ENCODE measurements at places on chromosomes 13 and 19. TPM values are rescaled to one million over a fixed set of nuclear protein-coding genes. Genes with fewer than 3 reads are reported as not detected.

- H3K27ac ChIP-seq = no peak overlapping the region
- no peak for DNase-seq
- H3K27me3 ChIP-seq = no peaks in the 10 kb centered on the region
- peaks cover 29% of the 10 kb centered on the region for H3K36me3 ChIP-seq
- H3K4me3 ChIP-seq = no peak overlapping the region
These were observed 55.9 kb downstream of the RASA3 start for GRCh38 chr13:114076329-114077090.

- H3K4me1 ChIP-seq = peaks cover 58% of the 10 kb centered on the region
- H3K36me3 ChIP-seq = no peaks in the 10 kb centered on the region
- no peaks in the 10 kb centered on the region for H3K27me3 ChIP-seq
- no peak overlapping the region for H3K4me3 ChIP-seq
- H3K27ac ChIP-seq = peak overlapping the region; percentile 97
These were observed 37.1 kb upstream of the MEDAG start for GRCh38 chr13:30868799-30869470.

DNA sequence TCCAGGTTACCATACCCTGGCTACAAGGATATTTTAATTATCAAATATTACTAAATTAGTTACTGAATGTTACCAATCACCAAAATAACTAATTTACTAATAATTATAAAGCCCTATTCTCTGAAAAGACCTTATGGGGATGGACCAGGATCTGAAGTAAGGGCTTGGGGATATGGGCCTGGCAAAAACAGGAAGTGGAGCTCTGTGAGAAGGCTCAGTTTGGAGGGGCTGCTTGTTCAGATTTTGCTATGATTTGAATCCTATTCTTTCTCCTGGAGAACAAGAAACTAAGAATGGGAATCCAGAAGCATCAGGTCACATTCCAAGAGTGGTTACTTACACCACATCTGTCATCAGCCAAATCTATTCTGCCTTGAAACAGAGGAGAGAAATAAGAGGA is 148.1 kb downstream of the DNAJC15 start:
- no peaks in the 10 kb centered on the region for H3K4me1 ChIP-seq
- H3K4me3 ChIP-seq = no peak overlapping the region
- H3K36me3 ChIP-seq = no peaks in the 10 kb centered on the region
- no peak overlapping the region for H3K27ac ChIP-seq

GRCh38 chr19:1245494-1246264 is 2.7 kb upstream of the MIDN start:
- H3K36me3 ChIP-seq = peaks cover 4% of the 10 kb centered on the region
- H3K27me3 ChIP-seq = no peaks in the 10 kb centered on the region
- peaks cover 19% of the 10 kb centered on the region for H3K4me1 ChIP-seq
- DNase-seq = no peak
- H3K27ac ChIP-seq = peak overlapping the region; percentile 35

GRCh38 chr13:84479656-84480055 is 597.4 kb upstream of the SLITRK1 start:
- no peak overlapping the region for H3K27ac ChIP-seq
- no peaks in the 10 kb centered on the region for H3K4me1 ChIP-seq
- H3K27me3 ChIP-seq = no peaks in the 10 kb centered on the region
- H3K4me3 ChIP-seq = no peak overlapping the region

DNA sequence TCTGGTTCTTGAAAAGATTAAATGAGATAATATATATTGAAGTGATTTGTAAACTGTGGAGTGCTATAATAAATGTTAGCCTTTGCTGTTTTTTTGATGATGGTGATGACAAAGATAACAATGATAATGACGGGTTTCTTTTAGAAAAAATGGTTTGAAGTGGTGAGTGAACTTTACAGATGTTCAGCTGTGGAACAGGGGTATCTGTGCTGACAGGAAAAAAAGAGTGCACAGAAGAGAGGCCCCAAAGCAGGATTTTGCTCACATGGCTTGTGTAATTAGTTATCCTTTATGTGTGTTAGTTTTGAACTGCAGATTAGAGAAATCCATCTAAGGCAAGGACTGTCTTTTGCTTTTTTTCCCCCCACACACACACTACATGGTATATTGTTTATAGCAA is 119.2 kb downstream of the CYSLTR2 start:
- H3K36me3 ChIP-seq = no peaks in the 10 kb centered on the region
- H3K4me3 ChIP-seq = no peak overlapping the region
- DNase-seq = no peak
- H3K27me3 ChIP-seq = no peaks in the 10 kb centered on the region
- no peak overlapping the region for H3K27ac ChIP-seq
- H3K4me1 ChIP-seq = peaks cover 20% of the 10 kb centered on the region

DNA sequence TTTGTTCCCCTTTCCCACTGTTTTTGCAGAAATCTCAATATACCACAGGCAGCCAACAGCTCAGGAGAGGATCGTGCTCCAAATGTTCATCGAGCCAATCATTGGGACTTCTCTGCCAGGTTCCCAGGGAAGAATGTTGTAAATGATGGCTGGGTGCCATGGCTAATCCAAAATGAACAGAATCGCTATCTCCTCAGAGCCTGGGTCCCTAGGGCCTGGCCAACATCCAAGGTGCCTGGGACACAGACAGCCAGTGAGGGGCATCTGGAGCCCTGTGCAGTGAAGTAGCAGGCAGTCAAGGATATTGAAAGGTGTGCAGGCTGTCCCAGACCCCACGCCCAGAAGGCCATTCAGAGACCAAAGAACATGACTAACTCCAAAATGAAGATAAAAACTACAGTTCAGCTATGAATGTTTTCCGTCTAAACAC is 37.8 kb downstream of the BRD4 start:
- peaks cover 60% of the 10 kb centered on the region for H3K4me1 ChIP-seq
- no peak overlapping the region for H3K4me3 ChIP-seq
- H3K36me3 ChIP-seq = peaks cover 1% of the 10 kb centered on the region

DNA sequence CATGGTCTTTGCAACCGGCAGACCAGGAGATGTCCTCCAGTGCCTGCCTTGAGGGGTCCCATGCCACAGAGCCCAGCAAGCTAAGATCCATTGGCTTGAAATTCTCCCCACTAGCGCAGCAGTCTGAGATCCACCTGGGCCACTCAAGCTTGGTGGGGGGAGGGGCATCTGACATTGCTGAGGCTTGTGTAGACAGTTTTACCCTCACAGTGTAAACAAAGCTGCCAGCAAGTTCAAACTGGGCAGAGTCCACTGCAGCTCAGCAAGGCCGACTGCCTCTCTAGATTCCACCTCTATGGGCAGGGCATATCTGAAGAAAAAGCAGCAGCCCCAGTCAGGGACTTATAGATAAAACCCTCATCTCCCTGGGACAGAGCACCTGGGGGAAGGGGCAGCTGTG is 32.0 kb upstream of the ITM2B start:
- no peaks in the 10 kb centered on the region for H3K36me3 ChIP-seq
- no peaks in the 10 kb centered on the region for H3K4me1 ChIP-seq
- peaks cover 2% of the 10 kb centered on the region for H3K27me3 ChIP-seq
- DNase-seq = no peak
- H3K27ac ChIP-seq = no peak overlapping the region

DNA sequence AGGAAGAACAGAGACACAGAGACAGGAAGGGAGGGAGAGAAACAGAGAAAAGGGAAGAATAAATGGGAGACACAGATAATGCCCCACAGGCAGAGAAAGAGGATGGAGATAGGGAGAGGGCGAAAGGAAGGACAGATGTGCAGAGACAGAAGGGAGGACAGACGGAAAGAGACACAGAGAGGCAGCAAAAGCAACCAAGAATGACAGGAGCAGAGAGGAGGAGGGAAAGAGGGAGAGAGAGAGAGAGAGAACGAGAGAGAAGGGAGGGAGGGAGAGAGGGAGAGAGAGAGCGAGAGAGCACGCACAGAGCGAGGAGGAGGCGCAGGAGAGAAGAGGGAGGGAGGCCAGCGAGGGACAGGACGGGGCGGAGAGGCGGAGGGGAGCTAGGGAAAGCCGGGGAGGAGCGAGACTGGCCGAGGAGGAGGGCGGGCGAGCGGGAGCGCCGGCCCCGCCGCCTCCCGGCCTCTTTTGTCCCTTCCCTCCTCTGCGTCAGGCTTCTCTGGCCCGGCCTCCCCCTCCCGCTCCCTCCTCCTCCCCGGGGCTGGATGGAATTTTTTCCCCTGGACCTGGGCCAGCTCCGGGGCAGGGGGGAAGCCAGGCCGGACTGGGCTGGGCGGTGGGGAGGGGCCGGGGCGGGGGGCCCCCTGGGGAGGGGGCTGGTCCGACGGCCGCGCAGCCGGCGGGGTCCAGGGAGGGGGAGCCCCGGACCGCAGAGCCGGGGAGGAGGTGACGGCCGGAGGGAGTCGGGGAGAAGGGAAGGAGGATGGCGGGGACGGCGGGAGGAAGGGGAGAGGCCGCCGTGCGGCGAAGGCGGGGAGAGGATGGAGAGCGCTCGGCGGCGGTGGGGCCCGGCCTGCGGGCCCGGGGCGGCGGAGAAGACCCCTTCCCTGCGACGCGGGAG is 4.2 kb upstream of the SPACA6 start:
- H3K4me3 ChIP-seq = peak overlapping the region; percentile 99
- H3K27me3 ChIP-seq = no peaks in the 10 kb centered on the region
- peaks cover 11% of the 10 kb centered on the region for H3K36me3 ChIP-seq

- H3K27ac ChIP-seq = peak overlapping the region; percentile 42
- DNase-seq = peak; percentile 94
- no peaks in the 10 kb centered on the region for H3K36me3 ChIP-seq
- no peak overlapping the region for H3K4me3 ChIP-seq
These were observed 4.5 kb upstream of the RAB3A start for GRCh38 chr19:18208098-18208951.

- no peaks in the 10 kb centered on the region for H3K27me3 ChIP-seq
- H3K4me3 ChIP-seq = no peak overlapping the region
- H3K36me3 ChIP-seq = no peaks in the 10 kb centered on the region
These were observed 177.5 kb downstream of the DCLK1 start for GRCh38 chr13:35953537-35954206.

DNA sequence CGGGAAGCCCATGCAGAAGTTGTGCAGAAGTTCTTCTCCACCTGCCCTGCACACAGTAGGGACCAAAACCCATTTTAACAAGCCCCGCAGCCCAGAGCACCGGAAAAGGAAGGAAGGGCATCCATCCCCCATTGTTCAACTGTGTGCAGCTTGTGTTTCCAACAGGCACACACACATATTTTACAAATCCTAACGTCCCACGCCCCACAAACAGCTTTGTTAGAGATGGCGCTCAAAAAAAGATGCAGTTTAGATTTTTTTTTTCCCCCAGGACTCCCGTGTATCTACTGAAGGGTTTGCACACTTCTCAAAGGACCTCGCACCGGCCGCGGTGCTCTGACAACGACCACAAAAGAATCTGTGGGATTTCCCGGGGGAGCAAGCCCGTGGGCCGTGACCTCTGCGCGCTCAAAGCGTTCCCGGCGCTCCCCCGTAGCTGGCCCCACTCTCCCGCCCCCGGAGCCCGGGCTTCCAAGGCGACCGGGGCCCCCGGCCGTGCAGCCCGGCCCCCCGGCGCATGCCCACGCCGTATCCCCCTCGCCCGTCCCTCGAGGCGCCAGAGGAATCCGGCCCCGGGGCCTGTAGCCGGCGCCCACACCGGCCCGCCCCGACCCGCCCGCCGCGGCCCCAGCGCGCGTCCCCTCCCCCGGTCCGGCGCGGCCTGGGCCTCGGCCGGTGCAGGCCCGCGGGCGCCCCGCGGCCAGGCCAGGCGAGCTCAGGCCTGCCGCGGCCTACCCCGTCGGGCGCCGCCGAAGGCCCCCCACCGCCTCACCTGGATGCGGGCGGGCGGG is 523 bp downstream of the ELAVL1 start:
- H3K27me3 ChIP-seq = no peaks in the 10 kb centered on the region
- peaks cover 9% of the 10 kb centered on the region for H3K36me3 ChIP-seq
- DNase-seq = peak; percentile 21

DNA sequence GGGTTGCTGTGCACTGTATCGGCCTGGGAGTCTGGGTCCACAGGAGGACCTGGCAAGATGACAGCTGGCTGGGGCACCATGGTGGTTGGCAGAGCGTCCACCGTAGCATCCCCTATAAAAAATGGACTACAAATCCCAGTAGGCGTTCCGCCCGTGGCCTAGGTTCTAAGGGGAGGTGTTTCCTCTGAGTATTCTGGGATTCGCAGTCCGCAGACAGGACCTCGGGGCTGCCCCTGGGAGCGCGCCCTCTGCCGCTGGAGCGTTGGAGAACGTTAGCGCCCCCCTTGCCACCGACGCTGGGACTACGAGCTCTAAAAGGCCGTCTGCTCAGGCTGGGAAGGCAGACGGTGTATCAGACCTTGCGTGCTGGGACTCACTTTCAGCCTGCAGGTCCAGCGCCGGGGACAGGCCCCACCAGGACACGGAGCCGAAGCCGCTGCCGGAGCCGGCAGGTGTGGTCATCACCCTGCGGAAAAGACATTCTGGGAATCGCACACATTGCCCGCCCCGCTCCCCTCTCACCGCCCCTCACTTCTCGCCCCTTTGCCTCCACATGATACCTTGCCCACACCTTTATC is 372 bp downstream of the DNAAF3 start:
- peaks cover 24% of the 10 kb centered on the region for H3K27me3 ChIP-seq
- H3K36me3 ChIP-seq = no peaks in the 10 kb centered on the region
- peak; percentile 56 for DNase-seq
- H3K4me1 ChIP-seq = no peaks in the 10 kb centered on the region
- no peak overlapping the region for H3K27ac ChIP-seq

GRCh38 chr19:9916719-9917118 is 19.6 kb downstream of the OLFM2 start:
- peaks cover 15% of the 10 kb centered on the region for H3K27me3 ChIP-seq
- no peak overlapping the region for H3K27ac ChIP-seq
- DNase-seq = no peak
- peaks cover 2% of the 10 kb centered on the region for H3K4me1 ChIP-seq
- H3K4me3 ChIP-seq = no peak overlapping the region
- no peaks in the 10 kb centered on the region for H3K36me3 ChIP-seq

- no peaks in the 10 kb centered on the region for H3K4me1 ChIP-seq
- no peak for DNase-seq
- no peak overlapping the region for H3K4me3 ChIP-seq
These were observed 81.5 kb downstream of the ATP11A start for GRCh38 chr13:112771139-112771876.

DNA sequence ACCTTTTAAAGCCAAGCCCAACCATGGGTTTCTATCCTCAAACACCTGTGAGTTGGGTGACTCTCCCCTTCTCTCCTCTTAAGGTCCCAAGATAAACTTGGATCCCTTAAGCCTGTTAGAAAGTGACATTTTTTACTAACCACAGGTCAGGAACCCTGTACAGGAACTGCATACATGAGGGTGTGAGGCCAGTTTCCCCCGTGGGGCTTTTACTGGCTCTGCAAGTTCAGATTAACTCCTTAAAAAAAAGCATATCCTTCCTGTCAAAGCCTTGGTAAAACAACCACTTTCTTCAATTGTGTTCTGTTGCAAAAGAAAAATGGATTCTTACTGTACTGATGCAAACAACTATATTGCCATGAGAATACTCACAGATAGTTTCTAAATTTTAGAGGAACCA is 2638.7 kb upstream of the PCDH20 start:
- H3K4me1 ChIP-seq = no peaks in the 10 kb centered on the region
- H3K4me3 ChIP-seq = no peak overlapping the region
- no peak for DNase-seq
- H3K27ac ChIP-seq = no peak overlapping the region
- no peaks in the 10 kb centered on the region for H3K27me3 ChIP-seq

- H3K27ac ChIP-seq = no peak overlapping the region
- no peaks in the 10 kb centered on the region for H3K27me3 ChIP-seq
- no peaks in the 10 kb centered on the region for H3K36me3 ChIP-seq
These were observed 484.6 kb downstream of the TSHZ3 start for GRCh38 chr19:30864391-30865215.

Gene PLPPR3
- 0.56 TPM for total RNA-seq

Gene CEACAM8
- total RNA-seq = not detected

Gene FUT1
- total RNA-seq = under 0.01 TPM

Gene HRC
- total RNA-seq = not detected

Gene SUPT5H
- 75.3 TPM for total RNA-seq

Gene GRIN2D
- total RNA-seq = under 0.01 TPM

Gene MATK
- total RNA-seq = not detected

Gene TTC9B
- not detected for total RNA-seq

Gene ALOX5AP
- total RNA-seq = not detected

Gene GGN
- total RNA-seq = under 0.01 TPM

Gene UBE2L5
- 0.18 TPM for total RNA-seq

Gene CADM4
- 1.7 TPM for total RNA-seq

Gene KLK7
- total RNA-seq = not detected

Gene PEPD
- total RNA-seq = 36.7 TPM

Gene C19orf85
- total RNA-seq = not detected

Gene SHD
- not detected for total RNA-seq
